ENCODE measurements at places on chromosomes 2 and 18.
A peak's percentile ranks its signal among the peaks of the same experiment; 100 is the strongest.

- DNase-seq = no peak
Measured at GRCh38 chr18:34821669-34822210, 111.6 kb downstream of the DTNA start.

- DNase-seq = no peak
Measured at GRCh38 chr2:178946494-178946893, 103.4 kb downstream of the CCDC141 start.

DNA sequence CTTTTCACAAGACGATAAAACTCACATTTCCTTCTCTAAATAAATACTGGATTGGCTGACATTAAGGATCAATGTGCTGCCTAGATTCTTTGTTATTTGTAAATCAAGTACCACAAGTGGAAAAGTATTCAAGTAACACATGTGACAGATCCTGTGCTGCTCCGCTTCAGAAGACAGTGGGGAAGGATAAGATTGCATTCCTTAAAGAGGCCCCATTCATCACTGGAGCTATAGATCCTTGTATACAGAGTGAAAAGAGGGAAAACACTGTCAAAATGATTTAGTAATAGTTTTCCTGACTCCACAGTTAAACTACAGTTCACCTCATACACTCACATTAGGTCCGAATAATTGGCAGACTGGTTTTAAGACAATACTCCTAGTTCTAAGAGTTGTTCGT, 108.0 kb upstream of the CSRNP3 start:
- DNase-seq = no peak

DNA sequence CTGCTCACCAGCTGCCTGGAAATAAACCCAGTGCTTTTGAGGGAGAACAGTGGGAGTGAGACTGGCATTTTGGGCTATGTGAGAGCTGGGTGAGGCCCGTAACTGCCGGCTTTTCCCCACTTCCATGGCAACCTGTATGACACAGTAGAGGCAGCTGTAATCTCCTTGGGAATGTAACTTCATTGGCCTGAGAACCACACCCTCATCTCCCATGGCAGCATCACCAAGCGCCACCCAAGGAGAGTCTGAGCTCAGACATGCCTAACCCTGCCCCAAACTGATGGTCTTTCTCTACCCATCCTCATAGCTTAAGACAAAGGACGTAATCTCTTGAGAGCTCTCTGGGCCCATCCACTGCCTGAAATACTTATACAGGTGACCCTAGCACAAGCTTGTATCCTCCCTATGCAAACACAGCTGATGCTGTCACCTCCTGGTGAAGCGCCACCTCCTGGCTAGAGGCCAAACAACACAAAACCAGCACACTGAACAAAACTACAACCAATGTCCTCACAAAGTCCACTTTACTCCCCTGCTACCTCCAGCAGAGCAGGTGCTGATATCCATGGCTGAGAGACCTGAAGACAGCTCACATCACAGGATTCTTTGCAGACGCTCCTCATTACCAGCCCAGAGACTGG, 763.4 kb upstream of the NRXN1 start:
- no peak for DNase-seq

DNA sequence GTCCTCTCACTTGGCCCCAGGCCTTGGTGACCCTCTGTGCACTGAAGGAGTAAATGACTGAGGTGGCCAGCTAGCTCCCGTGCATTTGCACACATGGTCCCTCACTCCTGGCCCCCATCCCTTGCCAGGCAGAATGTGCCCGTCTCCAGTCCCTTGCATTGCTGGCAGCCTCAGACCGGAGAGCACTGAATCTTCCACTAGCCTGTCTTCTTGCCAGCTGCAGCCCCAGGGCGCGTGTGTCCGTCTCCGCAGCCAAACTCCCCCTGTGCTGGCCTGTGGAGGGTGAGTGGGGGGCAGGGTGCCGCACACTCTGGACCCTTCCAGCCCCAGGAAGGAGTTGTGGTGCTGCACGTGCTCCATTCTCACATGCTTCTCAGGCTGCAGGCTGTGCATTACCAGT, 35.9 kb downstream of the INPP4A start:
- DNase-seq = no peak

DNA sequence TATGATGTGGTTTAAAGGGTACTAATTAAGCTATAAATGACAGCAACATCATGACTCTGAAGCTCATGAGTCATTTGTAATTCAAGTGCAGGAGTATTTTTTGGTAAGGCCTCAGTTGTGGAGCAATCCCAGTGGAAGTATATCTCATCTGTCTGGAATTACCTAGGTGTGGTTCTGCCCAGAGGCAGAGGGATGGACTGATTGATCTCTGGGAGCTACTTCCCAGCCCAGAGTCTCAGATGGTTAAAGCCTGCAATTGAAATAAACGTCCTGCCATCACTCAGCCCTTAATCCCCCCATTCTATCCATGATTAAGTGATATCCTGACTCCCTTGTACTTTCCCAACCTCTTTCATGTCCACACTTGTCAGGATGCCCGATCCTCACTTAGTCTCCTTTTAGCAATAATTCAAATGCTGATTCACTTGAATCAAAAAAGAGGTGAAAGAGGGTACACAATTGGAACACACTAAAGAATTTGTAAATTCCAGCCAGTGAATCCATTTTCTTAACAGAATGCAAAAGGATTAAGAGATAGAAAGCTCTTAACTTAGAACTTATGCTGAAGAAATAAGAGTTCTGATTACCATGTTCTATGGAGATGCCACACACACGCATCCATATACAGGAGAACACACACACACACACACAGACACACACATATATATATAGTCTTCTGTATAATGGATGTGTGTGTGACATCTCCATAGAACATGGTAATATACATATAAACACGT, 664.4 kb downstream of the NYAP2 start:
- peak; percentile 76 for DNase-seq

GRCh38 chr2:222318026-222318711, 19.4 kb upstream of the PAX3 start:
- peak; percentile 36 for DNase-seq

DNA sequence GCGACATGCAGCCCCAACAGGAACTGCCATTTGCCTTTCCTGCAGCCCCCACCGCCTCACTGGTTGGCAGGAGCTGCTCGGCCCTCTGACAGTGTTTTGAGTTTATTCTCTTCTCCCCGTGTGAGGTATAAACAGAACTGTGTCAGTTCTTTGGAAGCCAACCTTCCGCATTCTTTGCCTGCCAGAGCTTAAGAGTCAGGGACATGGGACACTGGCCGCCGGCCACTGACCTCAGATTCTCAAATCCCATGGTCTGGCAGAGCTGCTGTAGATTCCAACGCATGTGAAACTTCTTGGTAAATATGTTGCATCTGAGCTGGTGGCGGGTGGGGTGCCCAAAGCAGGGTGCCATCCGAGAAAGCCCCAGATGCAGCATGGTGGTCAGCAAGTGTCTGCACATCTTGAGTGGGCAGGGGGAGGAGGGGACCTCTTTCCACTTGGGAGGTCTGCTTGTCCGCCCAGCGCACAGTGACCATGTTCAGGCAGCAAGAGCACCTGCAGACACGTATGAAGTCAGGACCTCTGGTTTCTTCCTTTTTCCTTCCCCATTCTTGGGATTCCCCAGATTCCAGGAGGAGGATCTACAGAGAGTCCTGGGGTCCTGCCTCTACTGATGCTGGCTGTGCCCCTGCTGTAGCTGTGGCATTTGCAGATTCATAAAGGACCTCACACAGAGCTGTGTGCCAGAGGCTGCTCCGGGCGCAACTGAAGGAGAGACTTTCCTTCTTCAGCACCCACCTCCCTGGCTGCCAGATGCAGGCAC, 23.8 kb downstream of the ASB18 start:
- no peak for DNase-seq

DNA sequence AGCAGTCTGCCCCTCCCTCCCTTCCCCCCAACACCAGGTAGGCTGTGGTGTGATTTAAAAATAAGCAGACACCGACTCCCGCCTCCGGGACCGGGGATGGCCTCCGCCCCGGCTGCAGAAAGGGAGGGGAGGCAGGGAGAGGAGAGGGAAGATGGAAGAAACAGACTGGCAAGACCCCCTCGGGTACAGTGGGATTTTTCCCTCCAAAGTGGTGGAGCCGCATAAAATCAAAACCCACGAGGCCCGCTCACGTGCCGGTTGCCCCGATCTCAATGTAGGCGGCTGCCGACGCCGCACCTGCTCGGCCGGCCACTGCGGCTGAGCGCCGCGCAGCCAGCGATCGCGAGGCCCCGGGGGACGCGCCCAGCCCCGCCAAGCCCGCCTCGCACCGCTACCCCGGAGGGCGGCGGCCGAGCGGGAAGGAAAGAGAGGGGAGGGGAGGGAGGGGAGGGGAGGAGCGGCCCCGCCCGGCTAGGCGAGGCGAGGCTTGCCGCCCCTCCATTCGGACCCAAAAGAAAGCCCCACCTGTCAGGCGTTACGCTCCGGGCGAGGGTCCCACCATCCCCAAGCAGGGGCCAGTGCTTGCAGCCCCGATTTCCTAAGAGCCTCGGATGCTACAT, 811 bp downstream of the ADD2 start:
- no peak for DNase-seq

- peak; percentile 32 for DNase-seq
Measured at GRCh38 chr18:48838921-48839818, 111.6 kb downstream of the SMAD7 start.

DNA sequence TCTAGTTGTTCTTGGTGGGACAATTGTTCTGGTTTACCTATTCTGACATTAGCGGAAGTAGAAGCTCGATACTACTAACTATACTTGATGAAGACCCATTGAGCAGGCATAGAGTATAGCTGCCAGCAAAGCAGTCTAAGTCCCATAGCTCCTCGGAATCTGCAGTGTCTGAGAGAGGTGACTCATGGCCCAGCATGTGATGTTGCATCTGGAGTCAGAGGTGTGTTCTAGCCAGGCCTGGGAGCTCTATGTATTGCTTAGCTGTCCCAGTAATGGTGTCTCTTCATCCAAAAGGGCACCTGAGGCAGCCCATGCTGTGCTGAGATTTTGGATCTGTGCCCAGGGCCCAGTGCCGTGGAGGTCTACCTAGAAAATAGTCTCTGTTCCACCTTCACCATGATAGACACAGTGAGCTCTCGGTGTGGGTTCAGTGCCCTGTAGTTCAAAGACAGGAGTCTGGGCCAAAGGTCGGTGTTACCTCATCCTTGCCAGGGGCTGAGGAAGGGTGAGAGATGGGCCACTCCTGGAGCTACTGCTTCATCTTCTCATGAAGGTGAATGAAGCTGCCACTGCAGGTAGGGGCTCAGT, 47.3 kb downstream of the MEX3C start:
- DNase-seq = no peak

- DNase-seq = no peak
Measured at GRCh38 chr2:2913601-2914120, 464.0 kb downstream of the EIPR1 start.

GRCh38 chr18:22346953-22347605, 70.6 kb downstream of the CTAGE1 start:
- DNase-seq = peak; percentile 26

GRCh38 chr2:163779970-163780597, 44.3 kb upstream of the FIGN start:
- no peak for DNase-seq

GRCh38 chr2:208542465-208543041, 136.0 kb downstream of the PTH2R start:
- DNase-seq = no peak

GRCh38 chr2:217802876-217803652, 199.7 kb downstream of the TNS1 start:
- DNase-seq = no peak
